ENCODE measurements at places on chromosomes 1 and 21.

GRCh38 chr1:220776720-220777326 lies 9.9 kb upstream of the MTARC1 start:
- H3K27me3 ChIP-seq, result no peaks in the 10 kb centered on the region
- DNase-seq, result peak; percentile 92
- H3K27ac ChIP-seq, result no peak overlapping the region
- H3K4me3 ChIP-seq, result no peak overlapping the region

DNA sequence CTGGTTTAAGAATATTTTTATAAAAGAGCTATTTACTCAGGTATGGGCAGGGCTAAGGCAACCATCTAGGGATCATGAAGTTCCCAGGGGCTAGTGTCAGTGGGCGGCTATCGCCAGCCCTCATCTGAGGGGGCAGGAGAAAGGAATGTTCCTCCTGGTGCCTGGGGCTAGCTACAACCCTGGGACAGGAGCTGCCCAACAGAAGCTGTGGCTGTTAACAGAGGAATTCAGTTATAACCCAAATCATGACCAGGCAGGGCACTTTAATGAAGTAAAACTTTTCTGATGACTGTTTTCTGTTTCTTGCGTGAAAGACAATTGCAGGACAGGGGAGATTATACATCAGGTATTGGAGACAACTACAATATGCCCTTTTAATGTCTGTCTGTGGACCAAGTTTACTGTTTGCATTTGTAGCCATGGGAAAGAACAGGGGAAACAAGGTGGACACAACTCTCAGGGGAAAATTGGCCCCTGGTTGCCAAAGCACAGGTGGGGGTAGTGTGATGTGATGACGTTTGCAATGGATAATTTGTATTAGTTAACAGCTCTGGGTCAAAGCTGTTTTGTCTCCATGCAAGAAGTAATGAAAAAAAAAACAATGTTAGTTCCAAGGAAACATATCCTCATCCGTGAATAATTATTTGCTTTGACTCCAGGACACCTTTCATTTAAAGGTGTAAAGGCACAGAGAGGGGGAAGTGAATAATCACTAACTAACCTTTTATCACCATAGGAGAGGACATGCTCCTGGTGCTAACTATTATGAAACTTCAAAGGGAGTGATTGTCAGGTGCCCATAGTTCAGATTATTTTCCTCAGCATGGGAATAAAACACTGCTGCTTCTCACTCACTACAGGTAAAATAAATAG lies 105.2 kb downstream of the TSEN15 start:
- no peak overlapping the region for H3K4me3 ChIP-seq
- H3K27ac ChIP-seq, result no peak overlapping the region
- H3K27me3 ChIP-seq, result no peaks in the 10 kb centered on the region
- H3K36me3 ChIP-seq, result no peaks in the 10 kb centered on the region

DNA sequence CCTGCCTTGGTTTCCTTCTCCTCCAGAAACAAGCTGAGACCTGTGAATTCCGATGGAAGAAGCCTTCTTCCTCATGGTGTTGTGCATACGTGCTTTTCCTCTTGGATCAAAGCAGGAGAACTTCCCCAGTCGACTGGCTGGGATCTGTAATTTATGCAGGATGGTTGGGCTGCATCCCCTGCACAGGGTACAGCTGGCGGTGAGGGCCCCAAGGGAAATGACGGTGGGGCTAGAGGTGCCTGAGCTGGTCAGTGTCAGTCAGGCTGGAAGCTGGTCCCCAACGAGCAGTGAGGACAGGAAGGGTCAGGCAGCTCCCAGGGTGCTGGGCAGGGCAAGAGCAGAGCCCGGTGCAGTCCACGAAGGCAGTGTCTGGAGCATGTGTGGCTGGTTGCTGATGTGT lies 106.7 kb downstream of the CNIH3 start:
- H3K27me3 ChIP-seq, result no peaks in the 10 kb centered on the region
- no peak for DNase-seq

GRCh38 chr1:170682169-170682568 lies 18.2 kb downstream of the PRRX1 start:
- no peaks in the 10 kb centered on the region for H3K4me1 ChIP-seq
- no peak overlapping the region for H3K27ac ChIP-seq
- no peaks in the 10 kb centered on the region for H3K27me3 ChIP-seq

DNA sequence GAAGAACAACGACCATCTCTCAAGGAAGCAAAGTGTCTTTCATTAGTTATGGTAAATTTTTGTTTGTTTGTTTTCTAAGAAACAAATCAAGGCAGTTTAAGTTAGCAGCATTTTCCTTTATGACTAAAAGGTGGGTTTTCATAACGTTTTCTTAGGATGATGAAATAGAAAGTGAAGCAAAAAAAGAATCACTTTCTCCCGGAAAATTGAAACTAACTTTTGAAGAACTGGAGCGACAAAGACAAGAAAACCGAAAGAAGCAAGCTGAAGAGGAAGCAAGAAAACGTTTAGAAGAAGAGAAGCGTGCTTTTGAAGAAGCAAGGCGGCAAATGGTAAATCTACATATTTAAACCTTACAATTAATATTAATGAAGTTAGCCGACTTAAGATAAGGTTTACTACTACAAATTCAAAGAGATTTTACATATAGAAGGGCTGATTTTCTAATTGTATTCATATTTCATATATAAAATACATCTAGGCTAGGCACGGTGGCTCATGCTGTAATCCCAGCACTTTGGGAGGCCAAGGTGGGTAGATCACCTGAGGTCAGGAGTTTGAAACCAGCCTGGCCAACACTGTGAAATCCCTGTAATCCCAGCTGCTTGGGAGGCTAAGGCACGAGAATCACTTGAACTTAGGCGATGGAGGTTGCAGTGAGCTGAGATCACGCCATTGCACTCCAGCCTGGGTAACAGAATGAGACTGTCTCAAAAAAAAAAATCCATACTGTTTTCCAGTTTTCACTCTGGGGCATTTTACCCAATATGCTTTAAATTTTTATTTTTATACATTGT lies 38.3 kb downstream of the NEXN start:
- no peak overlapping the region for H3K4me3 ChIP-seq

GRCh38 chr1:85375493-85375892 lies 89.5 kb downstream of the DDAH1 start:
- no peak for DNase-seq
- H3K27ac ChIP-seq, result no peak overlapping the region
- H3K27me3 ChIP-seq, result no peaks in the 10 kb centered on the region
- H3K4me3 ChIP-seq, result no peak overlapping the region
- H3K4me1 ChIP-seq, result peaks cover 8% of the 10 kb centered on the region
- H3K36me3 ChIP-seq, result no peaks in the 10 kb centered on the region

GRCh38 chr1:109091078-109091838 lies 694 bp downstream of the TMEM167B start:
- no peaks in the 10 kb centered on the region for H3K36me3 ChIP-seq
- peak overlapping the region; percentile 95 for H3K4me3 ChIP-seq
- peak overlapping the region; percentile 82 for H3K27ac ChIP-seq
- DNase-seq, result peak; percentile 54
- H3K4me1 ChIP-seq, result peaks cover 14% of the 10 kb centered on the region
- H3K27me3 ChIP-seq, result no peaks in the 10 kb centered on the region
